ENCODE measurements at places on chromosomes 2 and 18.

GRCh38 chr18:35695803-35696202, 114.3 kb downstream of the GALNT1 start:
- DNase-seq, result no peak

GRCh38 chr2:128280158-128280871, 38.4 kb downstream of the HS6ST1 start:
- no peak for DNase-seq

- no peak for DNase-seq
Observed at GRCh38 chr18:33735428-33735827, 157.4 kb downstream of the ASXL3 start.

DNA sequence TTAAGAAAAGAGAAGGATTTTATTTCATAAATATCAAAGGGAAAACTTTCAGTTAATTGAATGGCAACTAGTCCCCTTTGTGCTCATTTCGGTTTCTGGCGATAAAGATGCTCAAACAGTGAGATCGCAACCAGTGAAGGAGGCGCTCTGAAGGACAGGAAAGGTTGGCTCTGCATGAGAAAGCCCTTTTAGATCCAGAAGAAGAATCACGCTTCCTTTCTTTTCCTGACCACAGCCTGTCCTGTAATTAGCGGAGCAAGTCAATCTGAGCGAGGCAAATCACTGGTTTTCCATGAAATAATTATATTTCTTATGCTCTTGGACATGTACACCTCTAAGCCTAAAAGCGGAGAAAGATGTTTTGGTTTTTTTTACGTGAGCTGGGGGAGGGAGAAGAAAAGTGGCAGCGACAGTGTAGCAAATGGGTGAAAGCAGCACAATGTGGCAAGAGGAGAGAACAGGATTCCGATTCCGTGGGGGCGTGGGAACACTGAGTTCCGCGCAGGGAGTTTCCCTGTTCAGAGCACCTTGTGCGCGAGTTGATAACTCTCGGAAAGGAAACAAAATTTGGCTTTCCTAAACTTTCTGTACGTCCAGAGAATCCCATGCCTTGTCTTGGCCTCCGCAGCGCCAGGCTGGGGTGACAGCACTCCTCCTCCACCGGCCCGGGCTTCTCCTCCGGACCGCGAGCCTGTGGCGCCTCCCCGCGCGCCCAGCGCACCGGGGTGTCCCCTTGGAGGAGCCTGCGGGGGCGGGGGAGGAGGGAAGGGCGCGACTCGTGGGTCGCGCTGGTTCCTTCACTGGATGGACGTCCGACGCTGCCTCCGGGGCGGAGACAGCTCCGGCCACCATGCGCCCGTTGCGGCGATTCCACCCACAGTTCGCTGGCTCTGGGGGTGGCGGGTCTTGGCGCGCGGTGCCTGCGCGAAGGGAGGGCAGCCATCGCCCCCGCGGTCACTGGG, 620 bp upstream of the SLC9A2 start:
- DNase-seq, result no peak

GRCh38 chr2:2326068-2327040, 4.7 kb downstream of the MYT1L start:
- DNase-seq, result no peak

- DNase-seq, result peak; percentile 84
Observed at GRCh38 chr2:47056374-47056773, 98.7 kb downstream of the STPG4 start.

- no peak for DNase-seq
Observed at GRCh38 chr2:233780771-233781170, 2.6 kb downstream of the MROH2A start.

DNA sequence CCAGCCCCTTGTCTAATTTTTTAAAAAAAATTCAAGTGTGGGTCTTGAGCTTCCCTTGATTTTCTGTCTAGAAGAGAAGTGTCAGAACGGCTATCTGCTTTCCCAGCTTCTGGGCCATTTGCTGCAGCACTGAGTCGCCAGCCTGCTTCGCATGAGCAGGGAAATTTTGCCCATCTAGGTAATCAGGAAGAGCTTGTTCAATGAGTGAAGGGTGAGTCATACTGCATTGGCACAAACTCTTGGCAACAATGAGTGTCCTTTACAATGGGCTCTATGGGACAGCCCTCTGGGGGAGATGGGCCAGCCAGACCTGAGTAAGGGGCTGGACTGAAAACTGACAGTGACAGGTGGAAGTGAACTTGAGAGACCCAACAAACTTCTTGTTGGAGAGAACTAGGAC, 2.4 kb upstream of the RNF144A start:
- DNase-seq, result no peak

GRCh38 chr2:40244675-40245074, 207.2 kb downstream of the SLC8A1 start:
- DNase-seq, result no peak

GRCh38 chr2:28658369-28658768, 93.3 kb upstream of the PPP1CB start:
- DNase-seq, result no peak

- peak; percentile 72 for DNase-seq
Observed at GRCh38 chr2:63827749-63828148, 13.9 kb upstream of the UGP2 start.

DNA sequence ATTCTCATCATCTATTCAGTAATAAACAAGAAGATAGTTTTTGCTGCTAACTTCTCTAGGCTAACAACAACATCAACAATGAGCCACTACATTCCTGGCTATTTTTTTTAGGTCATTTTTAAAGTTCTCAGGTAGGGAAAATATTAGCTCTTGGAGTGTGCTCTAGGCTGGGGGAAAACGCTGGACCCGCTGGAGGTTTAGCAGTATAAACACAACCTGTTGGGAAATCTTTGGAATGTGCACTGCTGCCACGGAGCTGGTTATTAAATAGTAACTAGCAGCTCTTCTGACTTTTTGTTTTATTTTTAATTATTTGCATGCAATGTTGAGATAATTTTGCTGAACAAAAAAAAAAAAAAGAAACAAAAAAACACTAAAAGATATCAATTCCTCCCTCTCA, 892.1 kb upstream of the ACVR2A start:
- no peak for DNase-seq

DNA sequence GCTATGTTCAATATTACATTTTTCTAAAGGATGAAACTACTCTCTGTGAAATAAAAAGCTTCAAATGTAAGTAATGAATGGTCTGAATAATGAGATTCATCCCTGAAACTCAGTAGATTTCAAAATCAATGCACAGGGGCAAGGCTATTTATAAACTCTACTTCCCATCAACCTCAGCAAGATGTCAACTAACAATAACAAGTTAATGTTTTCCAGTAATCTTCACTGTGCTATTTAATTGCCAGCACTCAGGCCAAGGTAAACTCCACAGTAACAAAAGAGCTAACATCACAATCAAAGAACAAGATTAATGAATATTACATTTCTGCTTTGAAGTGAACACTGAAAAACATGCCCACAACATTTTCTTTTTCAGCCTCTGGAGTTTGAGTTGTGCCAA, 144.3 kb upstream of the ZFP36L2 start:
- no peak for DNase-seq

DNA sequence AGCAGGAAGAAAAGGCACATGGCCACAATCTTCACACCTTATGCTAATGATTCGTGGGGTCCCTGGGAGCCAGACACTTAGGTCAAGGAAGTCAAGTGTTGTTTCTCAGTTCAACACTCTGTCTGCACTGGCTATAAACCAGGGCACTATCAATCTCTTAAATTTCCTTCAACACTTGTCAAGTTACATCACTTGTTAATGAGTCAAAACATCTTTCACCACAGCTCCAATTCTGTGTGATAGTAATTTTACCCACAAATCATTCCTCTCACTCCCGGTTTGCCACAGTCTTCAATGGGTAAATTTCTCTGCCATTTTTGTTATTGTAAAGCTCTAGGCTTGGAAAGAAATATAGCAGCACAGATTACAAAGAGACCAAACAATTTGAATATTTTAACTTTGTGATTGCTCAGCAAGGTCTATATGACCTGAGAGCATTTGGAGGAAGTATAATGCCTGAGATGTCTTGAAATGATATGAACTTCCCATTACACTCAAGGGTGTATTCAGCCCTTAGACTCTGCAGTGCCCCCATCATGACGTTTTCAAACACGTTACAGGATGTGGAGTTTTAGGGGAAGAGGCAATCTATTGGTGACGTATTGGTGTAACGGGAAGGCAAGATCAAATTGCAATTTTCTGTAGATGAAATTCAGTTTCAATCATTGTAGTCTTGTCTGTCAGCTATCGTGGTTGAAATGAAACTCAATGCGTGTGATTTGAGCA, 78.7 kb downstream of the ICOS start:
- no peak for DNase-seq

DNA sequence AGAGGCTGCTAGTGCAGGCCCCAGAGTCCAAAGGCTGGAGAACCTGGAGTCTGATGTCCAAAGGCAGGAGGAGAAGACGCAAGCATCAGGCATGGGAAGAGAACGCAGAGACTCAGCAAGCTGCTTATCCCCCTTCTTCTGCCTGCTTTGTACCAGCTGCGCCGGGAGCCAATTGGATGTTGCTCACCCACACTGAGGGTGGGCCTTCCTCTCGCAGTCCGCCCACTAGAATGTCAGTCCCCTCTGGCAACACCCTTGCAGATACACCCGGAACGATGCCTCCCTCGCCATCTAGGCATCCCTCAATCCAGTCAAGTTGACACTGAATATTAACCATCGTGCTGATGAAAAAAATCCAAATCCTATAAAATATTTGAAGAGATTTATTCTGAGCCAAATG, 141.6 kb downstream of the TWIST2 start:
- DNase-seq, result no peak

- DNase-seq, result no peak
Observed at GRCh38 chr2:162591403-162592083, 247.0 kb downstream of the KCNH7 start.

GRCh38 chr2:168192839-168193616, 54.4 kb downstream of the STK39 start:
- no peak for DNase-seq

DNA sequence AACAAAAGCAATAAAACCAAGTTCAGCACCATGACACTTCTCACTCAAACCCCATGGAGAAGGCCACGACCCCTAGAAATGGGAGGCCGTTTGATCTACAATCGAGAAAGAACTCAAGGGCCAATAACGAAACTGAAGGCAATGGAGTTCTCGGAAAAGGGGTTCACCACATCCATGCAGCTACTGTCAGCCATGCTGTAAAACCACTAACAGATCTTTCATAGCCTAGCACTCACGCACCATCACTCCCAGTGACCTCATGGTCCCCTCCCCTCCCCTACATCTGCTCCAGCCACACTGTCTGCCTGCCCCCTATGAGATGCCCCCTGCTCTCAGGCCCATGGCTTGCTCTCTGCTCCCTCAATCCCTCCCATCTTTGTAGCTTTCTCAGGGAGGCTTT, 135.3 kb downstream of the TMEM163 start:
- DNase-seq, result no peak

- DNase-seq, result no peak
Observed at GRCh38 chr2:7424481-7424880, 507.3 kb downstream of the RNF144A start.

- no peak for DNase-seq
Observed at GRCh38 chr2:12560618-12561017, 156.1 kb upstream of the TRIB2 start.

GRCh38 chr2:7033136-7033960, 116.1 kb downstream of the RNF144A start:
- no peak for DNase-seq

GRCh38 chr2:224875841-224876240, 159.7 kb upstream of the CCDC195 start:
- DNase-seq, result no peak

DNA sequence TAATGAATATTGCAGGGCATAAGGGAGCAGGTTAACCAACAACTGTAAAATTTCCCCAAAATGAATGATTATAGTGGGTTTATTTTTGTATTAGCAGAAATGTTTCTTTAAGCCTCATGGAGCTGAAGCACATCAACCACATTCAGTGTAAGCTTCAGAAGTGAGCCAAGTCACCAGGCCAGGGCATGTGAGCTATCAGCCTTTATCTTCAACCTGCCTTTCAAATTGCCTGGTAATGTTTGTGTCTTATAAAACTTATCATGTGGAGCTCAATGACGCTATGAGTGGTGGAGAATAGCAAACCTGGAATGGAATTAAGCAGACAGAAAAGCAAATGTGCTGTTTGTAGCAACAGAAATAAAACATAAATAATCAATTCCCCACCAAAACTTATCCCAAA, 1068.4 kb downstream of the LRP1B start:
- DNase-seq, result no peak

- DNase-seq, result no peak
Observed at GRCh38 chr18:45874491-45875184, 49.2 kb downstream of the SIGLEC15 start.

DNA sequence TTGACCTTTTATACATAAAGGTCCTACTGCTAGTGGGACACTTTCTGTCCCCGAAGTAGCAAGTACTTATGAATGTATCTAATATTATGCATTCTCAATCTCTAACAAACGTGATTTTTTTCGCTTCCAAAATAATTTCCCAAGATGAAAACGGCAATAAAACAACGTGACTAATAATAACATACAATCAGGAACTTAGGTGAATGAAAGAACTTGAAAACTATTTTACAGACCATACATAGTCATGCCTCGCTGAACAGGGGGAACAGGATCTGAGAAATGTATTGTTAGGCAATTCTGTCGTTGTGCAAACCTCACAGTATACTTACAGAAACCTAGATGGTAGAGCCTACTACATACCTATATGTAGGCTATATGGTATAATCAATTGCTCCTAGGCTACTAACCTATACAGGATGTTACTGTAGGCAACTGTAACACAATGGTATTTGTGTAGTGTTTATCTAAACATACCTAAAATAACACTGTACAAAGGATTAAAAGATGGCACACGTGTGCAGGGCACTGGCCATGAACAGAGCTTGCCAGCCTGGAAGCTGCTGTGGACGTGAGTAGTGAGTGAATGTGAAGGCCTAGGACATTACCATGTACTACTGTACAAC, 2.5 kb downstream of the RTN4 start:
- no peak for DNase-seq

DNA sequence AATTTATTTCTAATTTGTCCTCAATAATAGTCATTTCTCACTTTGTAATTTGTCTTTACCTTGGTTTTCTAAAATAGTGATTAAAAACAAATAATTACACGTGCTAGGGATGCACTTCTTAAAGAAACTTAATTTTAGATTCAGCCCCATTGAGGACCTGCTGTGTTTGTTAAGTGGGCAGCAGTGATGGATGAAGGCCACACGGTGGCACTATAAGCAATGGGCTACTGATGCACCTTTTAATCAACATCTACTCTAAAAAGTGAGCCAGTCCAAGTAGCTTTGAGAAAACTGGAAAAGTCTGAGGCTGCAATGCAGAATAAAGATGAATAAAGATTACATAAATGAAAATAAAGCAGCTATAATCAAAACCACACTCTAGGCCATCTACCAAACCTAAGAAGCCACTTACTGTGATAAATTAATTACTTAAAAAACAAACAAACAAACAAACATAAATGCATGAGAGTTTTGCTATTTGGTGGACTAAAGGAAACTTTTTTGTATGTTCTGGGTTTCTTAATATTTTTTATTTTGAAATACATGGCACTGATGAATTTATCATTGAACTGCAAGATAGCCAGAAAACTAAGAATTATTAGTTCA, 89.3 kb downstream of the PDE11A start:
- no peak for DNase-seq

- DNase-seq, result no peak
Observed at GRCh38 chr2:65746931-65747675, 314.7 kb upstream of the SPRED2 start.

- DNase-seq, result peak; percentile 7
Observed at GRCh38 chr2:76599732-76600368, 889.1 kb upstream of the GCFC2 start.
